Thoracic aorta endothelial cell (primary cell): ENCODE measurements at places on chromosomes 16 and 17. TPM values are rescaled to one million over a fixed set of nuclear protein-coding genes. Genes with fewer than 3 reads are reported as not detected.

Gene SOX9
- 0.07 TPM in 1 of 2 replicates, not detected in the other for total RNA-seq

Gene CNTNAP1
- 29.8 and 35.5 TPM in 2 replicates for total RNA-seq

Gene KDM8
- total RNA-seq: 3.2 and 4.3 TPM in 2 replicates

Gene MRPL12
- total RNA-seq: 40.8 and 41.5 TPM in 2 replicates

Gene EME1
- 4.7 and 8.5 TPM in 2 replicates for total RNA-seq

Gene MMP25
- total RNA-seq: under 0.01 and 0.07 TPM in 2 replicates

Gene CSNK2A2
- total RNA-seq: 90.7 and 96.6 TPM in 2 replicates

Gene MMP2
- 135 and 238 TPM in 2 replicates for total RNA-seq

Gene TBC1D3I
- total RNA-seq: 0.14 and 1.1 TPM in 2 replicates

Gene SLC13A5
- not detected in 2 replicates for total RNA-seq

Gene RHBDF1
- total RNA-seq: 26.2 and 26.3 TPM in 2 replicates

Gene OTOP3
- not detected in 2 replicates for total RNA-seq

Gene MYLK3
- total RNA-seq: under 0.01 and 0.13 TPM in 2 replicates

Gene GAS2L2
- not detected in 2 replicates for total RNA-seq

Gene DNAI2
- total RNA-seq: not detected in 2 replicates

Gene HLF
- total RNA-seq: under 0.01 and 0.22 TPM in 2 replicates

Gene PIK3R5
- not detected in 2 replicates for total RNA-seq

Gene STH
- total RNA-seq: not detected in 2 replicates

Gene NPIPA2
- 0.36 and 0.40 TPM in 2 replicates for total RNA-seq

Gene HS3ST3B1
- 0.13 and 0.29 TPM in 2 replicates for total RNA-seq

Gene MARVELD3
- total RNA-seq: 0.13 TPM in 1 of 2 replicates, not detected in the other

Gene SSTR5
- not detected in 2 replicates for total RNA-seq

Gene ZNF689
- 4.7 and 5.9 TPM in 2 replicates for total RNA-seq

Gene TPSD1
- total RNA-seq: not detected in 2 replicates

Gene ZNF778
- total RNA-seq: 10.5 and 12.8 TPM in 2 replicates

Gene SLC16A6
- 0.40 and 0.79 TPM in 2 replicates for total RNA-seq

Gene SYNGR3
- 1.3 and 1.6 TPM in 2 replicates for total RNA-seq

Gene TVP23A
- total RNA-seq: not detected in 2 replicates

Gene NPIPA8
- total RNA-seq: 0.22 TPM in 1 of 2 replicates, not detected in the other

Gene KRT33B
- not detected in 2 replicates for total RNA-seq
